AG09309 (cell line): ENCODE measurements at places on chromosomes 1 and 21.

- no peak for DNase-seq
Observed at GRCh38 chr1:244302876-244303609, 148.7 kb downstream of the ADSS2 start.

DNA sequence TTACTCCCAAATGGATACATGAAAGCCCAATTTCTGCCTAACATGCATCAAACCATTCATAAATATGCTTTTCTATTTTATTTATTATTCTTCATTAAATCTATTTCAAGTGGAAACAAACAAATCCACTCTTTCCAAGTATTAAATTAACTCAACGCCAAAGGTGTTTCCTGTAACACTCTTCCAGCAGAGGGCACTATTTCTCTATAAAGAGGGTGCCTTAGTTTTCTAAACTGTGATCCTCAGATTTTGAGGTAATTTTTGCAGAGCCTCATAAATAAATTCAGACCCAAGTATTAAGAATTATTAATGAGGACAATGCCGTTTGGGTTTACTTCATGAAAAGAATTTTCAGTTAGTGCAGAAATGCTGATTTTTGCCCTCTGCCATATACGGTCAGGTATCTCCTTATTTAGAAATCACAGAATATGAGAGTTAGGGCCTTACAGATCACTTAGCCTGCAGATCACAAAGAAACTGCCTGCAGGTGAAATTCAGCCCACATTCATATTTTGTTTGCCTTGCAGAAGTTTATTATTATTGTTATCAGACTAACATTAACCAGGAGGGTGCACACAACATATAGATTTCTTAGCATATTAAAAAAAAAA, 40.1 kb upstream of the MYSM1 start:
- peak; percentile 33 for DNase-seq

GRCh38 chr1:225658041-225658440, 5.1 kb upstream of the ENAH start:
- no peak for DNase-seq

GRCh38 chr1:20366463-20367115, 75.9 kb downstream of the VWA5B1 start:
- DNase-seq, result no peak

- no peak for DNase-seq
Observed at GRCh38 chr1:10530281-10530740, 55.6 kb downstream of the PEX14 start.

DNA sequence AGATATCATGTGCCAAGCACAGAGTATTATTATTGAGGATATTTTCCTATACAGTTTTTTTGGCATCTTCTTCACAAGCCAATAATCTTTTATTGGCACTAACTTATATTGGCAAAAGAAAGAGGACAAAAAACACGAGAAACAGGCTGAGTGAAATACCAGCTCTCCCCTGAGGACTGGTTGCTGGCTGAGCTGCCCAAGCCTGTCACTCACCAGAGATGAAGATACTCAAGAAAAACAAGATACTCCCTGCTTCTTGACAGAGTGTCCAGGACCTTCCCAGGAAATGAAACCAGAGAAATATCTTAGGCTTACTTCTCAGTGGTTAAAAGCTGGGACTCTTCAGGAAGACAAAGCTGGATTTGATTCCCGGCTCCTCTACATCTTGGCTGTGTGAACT, 35.9 kb upstream of the ATP1B1 start:
- DNase-seq, result no peak

- no peak for DNase-seq
Observed at GRCh38 chr1:216805953-216806352, 82.7 kb upstream of the ESRRG start.

- no peak for DNase-seq
Observed at GRCh38 chr1:76374086-76374485, 299.5 kb downstream of the ST6GALNAC3 start.

DNA sequence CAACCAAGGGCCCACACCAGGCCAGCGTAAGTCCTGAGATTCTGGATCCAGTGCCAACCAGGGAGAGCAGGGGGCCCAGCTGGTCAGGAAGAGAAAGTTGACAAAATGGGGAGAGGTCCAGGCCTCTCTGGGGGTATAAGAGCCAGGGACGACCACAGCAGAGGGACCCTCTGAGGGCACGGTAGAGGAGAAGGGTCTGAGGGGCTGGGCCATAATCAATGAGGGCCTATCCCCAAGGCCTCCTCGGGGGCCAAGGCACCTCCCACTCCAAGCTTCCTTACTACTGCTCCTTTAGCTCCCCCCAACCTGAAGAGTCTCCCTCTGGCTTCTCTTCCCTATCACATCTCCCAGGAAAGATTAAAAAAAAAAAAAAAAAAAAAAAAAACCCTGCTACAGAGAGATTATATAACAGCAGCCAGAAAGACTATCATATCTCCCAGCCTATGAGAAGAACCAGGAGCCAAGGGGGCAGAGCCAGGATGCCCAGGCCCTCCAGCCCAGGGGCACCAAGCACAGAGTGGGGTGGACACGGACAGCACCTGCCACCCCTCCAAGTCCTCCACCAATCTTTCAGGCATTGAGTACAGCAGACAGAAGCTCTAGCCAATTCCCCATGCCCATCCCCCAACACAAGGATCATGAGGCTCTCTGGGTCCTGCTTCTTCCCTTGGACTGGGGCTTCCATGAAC, 2.7 kb downstream of the MEF2D start:
- no peak for DNase-seq

DNA sequence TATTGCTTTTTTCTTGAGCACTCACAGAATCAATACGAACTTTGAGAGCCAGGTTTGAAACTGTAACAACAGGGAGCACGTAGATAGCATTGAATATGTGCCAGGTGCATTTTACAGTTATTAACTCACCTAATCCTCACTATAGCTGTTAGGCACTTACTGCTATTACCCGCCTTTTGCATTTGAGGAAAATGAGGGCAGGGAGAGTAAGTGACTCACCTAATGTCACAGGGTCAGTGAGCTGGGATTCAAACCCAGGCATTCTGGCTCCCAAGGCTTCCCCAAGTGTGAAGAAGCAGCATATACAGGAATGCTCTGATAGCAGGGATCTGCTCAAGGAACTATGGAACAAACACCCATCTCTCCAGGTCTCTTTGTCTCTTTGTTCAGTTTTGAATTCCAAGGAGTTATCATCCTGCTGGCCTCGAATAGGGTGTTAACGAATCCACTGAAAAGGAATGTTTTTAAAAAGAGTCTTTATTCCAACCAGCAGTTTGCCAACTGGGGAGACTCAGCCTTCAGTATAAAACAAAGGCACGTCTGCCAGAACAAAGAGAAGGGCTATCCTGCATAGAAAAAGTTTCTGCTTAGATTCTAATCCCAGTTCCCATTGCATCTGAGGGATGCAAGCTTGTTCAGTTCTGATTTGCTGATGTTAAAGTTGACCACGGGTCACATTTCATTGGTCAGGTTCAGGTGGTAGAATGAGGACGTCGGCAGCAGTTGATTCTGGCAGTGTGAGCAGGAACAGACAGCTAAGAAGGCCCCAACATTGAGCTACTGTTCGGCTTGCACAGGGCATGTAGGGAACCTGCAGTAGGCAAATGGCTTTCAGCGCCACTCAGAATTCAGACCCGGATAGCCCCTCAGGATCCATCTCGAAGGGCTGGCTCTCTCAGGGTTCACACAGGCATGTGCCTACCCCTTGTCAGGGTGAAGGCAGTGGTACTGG, 22.1 kb downstream of the TRIM67 start:
- DNase-seq, result no peak

GRCh38 chr21:23887725-23888306, 1719.5 kb downstream of the MRPL39 start:
- no peak for DNase-seq

DNA sequence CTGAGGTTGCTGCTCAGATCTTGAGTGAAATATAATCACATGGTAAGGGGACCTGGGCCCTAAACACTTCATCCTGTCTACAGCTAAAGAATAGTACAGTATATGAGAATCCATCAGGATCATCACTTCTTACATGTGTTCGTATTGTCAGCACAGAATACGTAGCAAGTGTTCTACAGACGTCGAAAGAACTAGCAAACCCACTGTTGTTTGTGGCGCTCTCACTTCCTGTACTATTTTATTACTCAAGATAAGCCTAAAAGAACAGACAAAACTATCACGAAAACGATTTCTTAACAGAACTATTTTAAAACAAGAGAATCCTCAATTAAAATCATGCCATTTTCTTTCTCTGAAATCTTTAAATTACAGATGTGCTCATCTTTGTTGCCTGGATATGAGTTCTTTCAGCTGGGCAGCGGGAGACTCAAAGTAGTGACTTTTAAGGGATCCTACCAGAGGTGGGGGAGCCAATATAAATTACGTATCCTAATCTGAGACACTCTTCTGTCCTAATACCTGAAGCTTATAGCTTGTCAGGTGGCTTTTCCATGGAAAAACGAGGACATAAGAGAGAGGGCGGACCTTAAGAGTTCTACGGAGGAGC, 724 bp downstream of the ST7L start:
- no peak for DNase-seq

- DNase-seq, result no peak
Observed at GRCh38 chr1:202825748-202826147, 15.0 kb downstream of the PCAT6 start.

- no peak for DNase-seq
Observed at GRCh38 chr1:47576758-47577115, 138.9 kb downstream of the FOXD2 start.

DNA sequence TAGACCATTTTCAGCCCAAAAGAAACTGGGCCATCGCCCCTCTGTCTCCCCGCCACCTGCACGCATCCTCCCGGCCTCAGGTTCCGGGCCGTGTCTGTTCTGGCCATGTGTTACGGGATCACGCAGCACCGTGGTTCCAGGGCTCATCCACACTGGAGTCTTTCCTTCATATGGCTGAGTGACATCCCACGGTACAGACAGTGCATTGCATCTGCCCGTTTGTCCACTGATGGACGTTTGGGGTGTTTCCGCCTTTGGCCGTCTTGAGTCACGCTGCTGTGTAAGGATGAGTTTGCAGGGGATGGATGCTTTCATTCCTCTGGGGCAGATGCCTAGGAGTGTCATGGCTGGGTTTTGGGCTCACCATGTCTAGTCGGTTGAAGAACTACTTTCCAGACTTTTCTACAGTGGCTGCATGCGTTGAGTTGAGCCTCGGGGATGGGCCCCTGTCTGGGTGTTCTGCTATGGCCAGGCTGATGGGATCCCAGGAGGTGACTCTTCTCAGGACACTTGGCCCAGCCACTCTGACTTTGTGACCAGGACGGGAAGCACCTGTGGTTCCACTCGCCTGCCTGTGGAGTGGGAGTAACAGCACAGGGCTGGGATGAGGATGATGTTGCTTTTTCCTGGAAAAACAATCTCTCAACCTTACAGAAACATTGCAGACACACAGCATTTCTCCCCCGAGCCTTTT, 16.8 kb downstream of the RRP1 start:
- DNase-seq, result no peak

- no peak for DNase-seq
Observed at GRCh38 chr21:41802198-41802584, 35.3 kb upstream of the RIPK4 start.

- DNase-seq, result no peak
Observed at GRCh38 chr1:63827411-63828321, 53.8 kb downstream of the ROR1 start.

DNA sequence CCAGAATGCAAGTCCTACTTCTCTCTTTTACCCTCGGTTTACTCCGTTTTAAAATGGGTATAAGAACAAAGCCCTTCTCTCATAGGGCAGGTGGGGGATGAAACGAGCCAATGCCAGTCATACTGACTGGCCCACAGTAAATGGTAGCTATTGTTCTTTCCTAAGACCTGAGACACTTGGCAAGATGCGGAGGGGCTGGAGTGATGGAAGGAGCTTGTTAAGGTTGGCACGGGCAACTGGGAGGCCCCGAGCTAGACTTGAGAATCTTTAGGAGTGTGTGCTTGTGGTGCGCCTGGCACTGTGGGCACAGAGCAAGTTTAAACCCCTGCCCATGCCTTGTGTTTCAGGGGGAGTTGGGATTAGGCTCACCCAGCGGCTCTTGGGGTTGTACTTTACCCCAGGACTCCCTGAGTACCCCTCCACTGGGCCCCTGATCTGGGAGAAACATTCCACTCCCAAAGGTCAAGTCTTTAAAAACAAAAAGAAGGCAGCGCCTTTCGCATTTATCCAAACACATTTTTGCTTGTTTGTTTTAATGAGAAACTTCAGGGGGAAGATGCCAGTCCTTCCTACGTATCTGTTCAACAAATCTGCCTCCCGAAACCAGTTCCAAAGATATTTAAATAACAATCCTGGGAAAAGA, 240.6 kb upstream of the TMEM51 start:
- no peak for DNase-seq

DNA sequence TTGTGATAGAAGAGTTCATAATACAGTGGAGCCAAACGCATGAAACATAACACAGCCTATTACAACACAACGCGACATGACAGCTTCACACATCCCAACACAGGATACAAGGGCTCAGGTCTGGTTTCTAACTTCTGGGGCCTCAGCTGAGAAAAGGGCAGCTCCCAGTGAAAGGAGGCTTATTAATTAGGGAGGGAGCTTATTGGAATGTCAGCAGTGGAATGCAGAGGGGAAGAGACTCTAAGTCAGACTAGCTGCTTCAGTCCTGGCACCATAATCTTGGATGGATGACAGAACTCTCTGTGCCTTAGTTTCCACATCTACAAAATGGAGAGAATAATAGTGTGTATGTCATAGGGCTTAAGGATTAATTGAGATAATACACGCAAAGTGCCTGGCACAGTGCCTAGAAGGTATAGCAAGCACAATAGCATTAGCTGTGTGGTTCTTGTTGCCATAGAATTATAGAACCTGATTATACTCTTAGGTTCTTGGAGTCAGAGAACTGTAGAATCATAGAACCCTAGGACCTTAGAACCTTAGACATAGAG, 22.7 kb upstream of the SLC2A1 start:
- DNase-seq, result no peak

DNA sequence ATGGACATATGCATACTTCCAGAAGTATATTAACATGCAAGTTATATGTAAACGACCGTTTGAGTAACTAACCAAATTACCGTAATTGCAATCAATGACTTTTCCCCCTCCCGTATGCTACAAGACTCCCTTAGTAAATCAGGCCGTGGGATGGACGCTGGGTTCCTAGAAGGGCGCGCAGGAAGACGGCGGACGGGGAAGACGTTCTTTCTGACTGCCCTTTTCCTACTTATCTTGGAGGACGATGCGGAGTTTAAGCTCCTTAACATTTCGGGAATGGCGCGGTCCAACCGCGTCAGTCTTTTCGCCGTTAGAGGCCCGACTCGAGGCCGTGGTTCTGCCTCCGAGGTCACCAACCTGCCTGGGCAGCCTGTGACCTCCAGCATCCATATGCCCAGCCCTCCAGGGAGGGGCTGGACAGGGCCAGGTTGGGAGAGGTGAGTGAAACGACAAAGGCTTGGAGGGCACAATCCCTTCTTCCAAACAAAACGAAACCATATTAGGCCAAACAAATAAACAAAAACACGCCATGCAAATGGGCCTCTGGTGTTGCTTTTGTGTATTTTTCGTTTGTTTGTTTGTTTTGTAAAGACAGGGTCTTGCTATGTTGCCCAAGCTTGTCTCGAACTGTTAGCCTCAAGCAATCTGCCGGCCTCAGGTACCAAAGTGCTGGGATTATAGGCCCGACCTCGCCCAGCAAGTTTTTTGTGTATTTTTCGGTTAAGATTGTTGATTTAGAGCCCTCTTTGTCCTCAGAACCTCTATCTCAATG, 873 bp upstream of the PI4KB start:
- no peak for DNase-seq

GRCh38 chr21:22889445-22889844, 1891.2 kb downstream of the NCAM2 start:
- no peak for DNase-seq
